ENCODE measurements at places on chromosomes 3 and 15. TPM values are rescaled to one million over a fixed set of nuclear protein-coding genes. Genes with fewer than 3 reads are reported as not detected.
A peak's percentile ranks its signal among the peaks of the same experiment; 100 is the strongest.

The SCG5 gene
- polyA plus RNA-seq = not detected

The TRPM1 gene
- not detected for polyA plus RNA-seq

The CPEB1 gene
- 0.20 TPM for polyA plus RNA-seq

The STRA6 gene
- 0.15 TPM for polyA plus RNA-seq

The HCLS1 gene
- polyA plus RNA-seq = 12.6 TPM

The TRH gene
- 0.01 TPM for polyA plus RNA-seq

The TGM4 gene
- polyA plus RNA-seq = not detected

The GOLGA8N gene
- 1.9 TPM for polyA plus RNA-seq

- DNase-seq = no peak
Observed at GRCh38 chr15:95520511-95520910, 810.0 kb upstream of the NR2F2 start.

- DNase-seq = no peak
Observed at GRCh38 chr3:30007668-30008067, 598.7 kb upstream of the TGFBR2 start.

- no peak for DNase-seq
Observed at GRCh38 chr3:42527368-42527917, 25.0 kb downstream of the VIPR1 start.

DNA sequence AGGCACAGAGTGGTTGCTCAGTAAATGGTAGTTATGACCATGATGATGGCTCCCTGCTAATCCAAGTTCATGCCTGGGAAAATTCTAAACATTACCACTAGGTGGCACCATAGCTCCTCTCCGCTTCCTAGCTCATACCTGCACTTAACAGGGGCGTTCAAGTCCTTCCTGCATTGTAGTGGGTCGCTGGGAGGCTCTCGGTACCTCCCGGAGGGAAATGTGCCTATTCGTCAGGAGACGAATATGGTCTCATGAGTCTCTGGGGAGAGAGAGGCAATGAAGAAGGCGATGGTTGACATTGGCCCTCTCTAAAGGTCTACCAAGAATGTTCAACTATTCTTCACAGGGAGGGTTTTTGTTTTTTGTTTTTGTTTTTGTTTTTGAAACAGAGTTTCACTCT is 10.9 kb downstream of the MESP1 start:
- peak; percentile 61 for DNase-seq

DNA sequence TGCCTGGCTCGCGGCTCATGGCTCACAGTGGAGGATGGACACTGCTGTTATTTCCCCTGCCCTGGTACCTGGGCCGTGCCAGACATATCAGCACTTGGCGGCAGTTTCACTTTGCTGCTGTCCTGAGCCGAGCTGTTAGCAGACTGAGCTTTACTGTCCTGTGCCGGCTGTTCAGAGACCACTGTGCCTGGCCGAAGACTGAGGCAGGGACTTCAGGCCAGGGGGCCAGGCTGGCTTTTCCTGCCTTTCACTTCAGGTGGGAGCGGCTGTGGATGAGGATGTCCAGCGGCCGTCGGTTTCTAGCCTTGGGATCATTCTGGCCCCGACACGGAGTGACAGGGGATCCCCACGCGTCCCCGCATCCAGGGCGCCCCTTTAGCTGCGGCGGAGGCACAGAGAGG is 1.1 kb downstream of the ATP10A start:
- DNase-seq = no peak

DNA sequence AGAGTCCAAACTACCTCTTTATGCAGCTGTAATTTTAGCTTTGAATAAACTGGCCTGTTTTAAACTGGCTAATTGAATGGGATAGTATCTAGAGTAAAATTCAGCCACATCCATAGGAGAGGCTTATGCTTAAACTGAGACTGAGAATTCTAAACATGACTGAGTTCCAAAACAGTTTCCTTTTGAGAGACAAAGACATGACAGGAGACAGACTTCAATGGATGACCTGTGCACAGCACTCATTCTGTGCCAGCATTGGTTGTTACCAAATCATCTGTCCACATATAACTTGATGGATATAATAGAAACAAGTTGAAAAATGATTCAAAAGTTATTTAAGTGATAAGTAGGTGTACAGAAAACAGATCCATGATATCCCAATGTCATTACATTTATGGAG is 20.9 kb downstream of the IL12A start:
- DNase-seq = no peak

DNA sequence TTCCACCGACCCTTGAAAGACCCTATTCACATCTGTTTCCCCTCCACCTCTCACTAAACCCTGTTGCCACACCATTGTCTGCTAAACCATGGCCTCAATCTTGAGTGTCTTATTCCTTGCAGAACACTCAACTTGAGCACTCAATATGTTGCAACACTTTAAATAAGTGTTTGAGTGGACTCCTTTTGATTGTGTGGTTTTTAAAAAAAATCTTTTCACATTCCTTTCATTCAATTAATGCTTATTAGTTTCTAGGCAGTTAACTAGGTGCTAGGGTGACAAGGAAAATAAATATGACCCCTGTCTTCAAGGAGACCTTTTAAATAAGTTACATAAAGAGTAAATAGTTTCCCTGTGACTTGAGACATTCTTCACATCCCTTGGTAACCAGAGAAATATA is 13.3 kb upstream of the HHLA2 start:
- no peak for DNase-seq

GRCh38 chr3:156668073-156668763 is 6.2 kb upstream of the TIPARP start:
- DNase-seq = no peak

DNA sequence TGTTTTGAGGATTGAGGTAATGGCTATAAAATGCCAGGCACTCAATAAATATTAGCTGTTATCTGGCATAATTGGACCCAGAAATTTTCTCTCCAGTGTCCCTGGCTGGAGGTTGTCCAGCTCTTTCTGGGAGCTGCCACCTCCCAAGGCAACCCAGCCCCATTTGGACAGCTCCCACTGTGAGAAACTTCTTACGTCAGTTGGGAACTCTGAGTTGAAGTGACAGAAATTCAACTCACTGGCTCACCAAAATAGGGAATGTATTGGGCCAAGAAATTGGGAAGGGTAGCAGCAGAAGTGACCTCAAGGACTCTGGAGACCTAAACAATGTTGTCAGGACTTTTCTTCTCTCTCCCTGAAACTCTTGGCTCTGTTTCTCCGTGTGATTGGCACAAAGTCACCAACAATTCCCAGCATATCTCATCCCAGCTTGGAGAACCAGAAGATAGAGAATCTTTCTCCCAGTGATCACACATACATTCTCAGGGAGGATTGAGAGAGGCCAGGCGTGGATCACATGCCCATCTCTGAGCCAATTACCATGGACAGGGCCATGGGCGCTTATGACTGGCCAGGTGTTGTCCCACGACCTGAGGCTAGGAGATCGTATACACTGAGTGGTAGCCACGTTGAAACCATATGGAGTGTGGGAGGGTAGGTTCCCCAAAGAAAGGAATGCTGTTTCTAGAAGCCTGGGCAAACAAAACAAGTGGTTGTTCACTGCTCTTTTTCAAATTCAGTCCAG is 22.5 kb upstream of the HCN4 start:
- DNase-seq = no peak

- DNase-seq = no peak
Observed at GRCh38 chr3:31957106-31957505, 24.0 kb downstream of the OSBPL10 start.

DNA sequence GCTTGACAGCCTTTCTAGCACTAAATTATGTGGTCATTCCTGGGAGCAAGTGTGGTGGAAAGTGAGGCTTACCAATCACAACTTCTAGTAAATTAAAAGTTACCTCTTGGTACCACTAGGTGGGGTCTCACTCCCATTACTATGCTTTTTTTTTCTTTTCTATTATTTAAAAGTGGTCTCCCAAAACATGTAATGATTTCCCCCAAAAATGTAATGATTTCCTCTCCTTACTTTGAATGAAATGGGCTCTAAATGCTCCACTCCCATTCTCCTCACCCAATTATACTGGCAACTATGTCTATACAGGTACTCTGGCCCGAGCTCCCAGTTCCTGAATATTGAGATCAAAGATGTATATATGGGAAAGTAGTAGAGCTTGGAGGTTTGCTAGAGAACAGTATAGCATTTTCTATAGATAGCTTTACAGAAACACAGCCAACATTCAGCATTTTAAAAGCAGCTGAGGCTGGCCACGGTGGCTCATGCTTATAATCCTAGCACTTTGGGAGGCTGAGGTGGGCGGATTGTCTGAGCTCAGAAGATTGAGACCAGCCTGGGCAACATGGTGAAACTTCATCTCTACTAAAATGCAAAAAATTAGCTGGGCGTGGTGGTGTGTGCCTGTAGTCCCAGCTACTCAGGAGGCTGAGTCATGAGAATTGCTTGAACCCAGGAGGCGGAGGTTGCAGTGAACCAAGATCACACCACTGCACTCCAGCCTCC is 70.9 kb downstream of the DCUN1D1 start:
- no peak for DNase-seq

GRCh38 chr3:178456621-178457285 is 79.5 kb upstream of the KCNMB2 start:
- no peak for DNase-seq

- no peak for DNase-seq
Observed at GRCh38 chr3:45771831-45772230, 24.5 kb downstream of the SLC6A20 start.

- no peak for DNase-seq
Observed at GRCh38 chr15:33194237-33194636, 277 bp downstream of the FMN1 start.

DNA sequence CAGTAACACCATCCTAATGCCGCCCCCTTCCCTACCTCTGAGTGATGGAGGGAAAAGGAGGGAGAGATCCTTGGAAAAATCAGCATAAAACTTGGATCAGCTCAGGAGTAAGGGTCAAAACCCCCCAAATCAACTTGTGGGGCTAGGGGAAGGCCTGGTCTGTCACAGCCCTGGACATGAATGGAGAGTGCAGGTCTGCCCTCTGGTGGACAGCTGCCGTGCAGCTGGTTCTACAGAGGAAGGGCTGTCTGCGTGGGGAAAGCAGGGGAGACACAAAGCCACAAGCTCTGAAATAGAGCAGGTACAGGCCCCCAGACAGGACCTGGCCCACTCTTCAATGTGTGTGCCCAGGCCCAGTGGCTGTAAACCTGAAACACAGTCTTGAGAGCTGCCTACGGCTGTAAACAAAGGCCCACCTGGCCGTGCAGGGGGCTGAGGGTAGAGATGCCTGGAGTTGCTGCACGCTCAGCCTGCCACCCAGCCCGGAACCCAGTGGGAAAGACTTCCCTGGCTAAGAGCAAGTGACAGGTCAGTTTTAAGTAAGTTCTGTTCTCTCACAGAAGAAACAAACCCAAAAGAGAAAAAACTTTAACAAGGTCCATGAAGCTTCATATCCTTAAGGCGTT is 16.4 kb downstream of the CLK3 start:
- DNase-seq = peak; percentile 53

- DNase-seq = no peak
Observed at GRCh38 chr15:48811325-48811958, 573 bp upstream of the CEP152 start.

GRCh38 chr3:111506435-111506834 is 35.6 kb upstream of the CD96 start:
- no peak for DNase-seq

- DNase-seq = no peak
Observed at GRCh38 chr15:31400222-31400927, 73.7 kb downstream of the KLF13 start.

GRCh38 chr3:139608924-139609323 is 68.8 kb downstream of the NMNAT3 start:
- no peak for DNase-seq

GRCh38 chr3:69532547-69533224 is 146.8 kb upstream of the FRMD4B start:
- DNase-seq = no peak

- no peak for DNase-seq
Observed at GRCh38 chr3:43389388-43390254, 103.3 kb downstream of the SNRK start.

DNA sequence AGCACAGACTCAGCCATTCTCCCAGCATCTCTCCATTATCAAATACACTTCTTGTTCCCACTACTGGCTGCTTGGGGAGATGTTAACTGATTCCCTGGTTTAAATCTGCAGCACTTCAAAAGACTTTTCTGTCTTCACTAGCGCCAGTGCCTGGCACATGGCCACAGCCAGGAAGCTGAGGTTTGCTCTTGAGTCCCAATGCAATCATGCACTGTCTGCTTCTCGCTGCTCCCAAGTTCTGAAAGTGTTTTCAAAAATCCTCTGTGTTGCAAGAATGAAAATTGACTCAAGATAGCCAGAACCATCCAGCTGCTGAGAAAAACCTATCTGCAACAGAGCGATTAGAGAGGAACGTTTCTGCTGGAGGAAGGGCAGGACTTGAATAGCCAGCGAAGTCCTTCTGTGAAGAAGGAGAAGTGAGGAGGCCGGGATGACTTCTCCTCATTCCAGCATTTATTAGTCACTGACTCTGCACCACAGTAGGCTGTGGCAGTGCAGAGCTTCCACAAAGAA is 358.4 kb upstream of the NR2F2 start:
- no peak for DNase-seq

DNA sequence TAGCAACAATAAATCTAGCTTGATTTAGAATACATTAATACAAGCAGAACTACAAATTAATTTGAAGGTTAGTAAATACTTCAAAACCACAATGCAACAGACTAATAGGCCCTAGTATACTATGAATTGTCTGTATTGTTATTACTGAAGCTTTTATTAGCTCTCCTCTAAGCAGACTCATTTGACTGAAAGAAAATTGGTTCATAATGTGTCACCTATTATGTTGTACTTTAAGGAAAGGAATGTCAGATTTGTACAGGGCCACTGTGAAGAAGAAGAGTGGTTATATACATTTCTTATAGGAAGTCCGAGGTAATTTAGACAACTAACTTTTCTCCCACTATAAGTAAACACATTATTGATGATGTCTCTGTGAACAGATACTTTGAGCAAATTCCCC is 954.5 kb downstream of the ZPLD1 start:
- no peak for DNase-seq
